Fibroblast of skin of right biceps (primary cell): ENCODE measurements at places on chromosomes 2 and 18.

DNA sequence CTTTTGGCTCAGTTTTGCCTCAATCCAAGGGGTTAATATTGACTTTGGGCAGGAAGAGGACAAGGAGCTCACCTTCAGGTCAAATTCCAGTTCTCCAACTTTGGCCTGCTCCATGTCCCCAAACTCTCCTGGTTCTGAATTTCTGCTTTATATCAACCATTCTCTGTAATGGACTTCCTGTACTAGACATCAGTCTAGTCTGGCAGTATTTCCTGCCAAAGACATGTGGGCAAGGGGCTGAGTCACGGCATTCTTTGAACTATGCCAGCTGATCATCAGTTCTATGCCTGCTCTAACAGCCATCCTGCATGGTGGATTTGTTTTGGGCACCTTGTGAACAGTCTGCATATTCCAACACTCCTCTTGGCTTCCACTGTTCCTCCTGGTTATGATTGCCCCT is 199.4 kb downstream of the ZEB2 start:
- DNase-seq, result peak; percentile 38

DNA sequence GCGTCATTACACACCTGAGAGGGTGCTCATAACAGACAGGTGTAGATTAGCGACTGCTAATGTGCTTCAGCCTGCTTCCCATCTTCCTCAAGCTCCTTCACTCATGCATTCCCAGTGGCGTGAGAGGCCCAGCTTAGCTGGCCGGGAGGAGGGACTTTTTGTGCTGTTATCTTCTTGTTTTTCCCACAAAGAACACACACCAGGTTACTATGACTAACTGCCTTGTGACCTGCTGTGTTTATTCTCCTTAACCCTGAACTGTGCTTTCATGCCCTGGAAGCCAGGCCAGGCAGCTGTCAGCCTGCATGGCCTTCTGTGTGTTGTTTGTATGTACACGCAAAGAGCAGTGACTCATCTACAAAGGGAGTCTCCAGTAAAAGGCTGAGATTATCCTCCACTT is 143.8 kb downstream of the PIEZO2 start:
- peak; percentile 6 for DNase-seq

DNA sequence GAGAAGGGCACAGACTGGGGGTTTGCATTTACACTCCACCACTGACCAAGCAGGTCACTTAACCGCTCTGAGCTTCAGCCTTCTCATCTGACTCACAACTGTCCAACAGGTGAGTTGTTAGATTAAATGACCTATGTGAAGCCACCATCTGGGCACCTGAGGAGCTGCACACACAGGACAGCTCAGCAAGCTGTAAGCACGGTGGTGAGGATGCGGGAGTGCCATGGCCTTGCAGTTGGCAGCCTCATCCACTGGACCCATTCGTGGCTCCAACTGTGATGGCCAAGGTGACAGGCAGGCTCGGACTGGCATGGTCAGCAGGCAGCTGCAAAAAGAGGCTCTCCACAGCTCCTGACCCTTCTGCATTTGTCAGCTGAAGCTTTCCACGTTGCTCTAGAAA is 23.3 kb upstream of the AMMECR1L start:
- no peak for DNase-seq

DNA sequence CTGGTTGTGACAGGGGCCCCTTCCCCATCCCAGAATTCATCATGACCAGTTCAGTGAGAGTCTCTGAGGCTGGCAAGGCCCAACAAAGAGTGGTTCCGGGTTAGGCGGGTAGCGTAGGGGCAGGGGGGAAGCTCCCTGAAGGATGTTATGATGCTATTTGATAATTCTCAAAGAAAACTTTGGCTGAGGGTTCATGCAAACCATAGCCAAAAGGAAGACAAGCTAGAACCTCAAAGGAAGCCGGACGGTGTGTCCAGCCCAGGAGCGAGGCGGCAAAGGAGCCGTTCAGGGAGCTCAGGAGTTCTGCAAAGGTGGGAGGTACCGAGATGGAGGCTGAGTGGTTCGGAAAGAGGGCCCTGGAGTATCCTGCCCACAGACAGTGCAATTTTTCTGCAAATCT is 226.8 kb upstream of the RAB6C start:
- DNase-seq, result no peak
